Right atrium auricular region (tissue), 2 donors: ENCODE measurements at places on chromosomes 7 and 10. TPM values are rescaled to one million over a fixed set of nuclear protein-coding genes. Genes with fewer than 3 reads are reported as not detected.

Gene PRKCQ
- not detected for total RNA-seq

Gene OR2A5
- total RNA-seq, result not detected

Gene SLC18A3
- total RNA-seq, result not detected

DNA sequence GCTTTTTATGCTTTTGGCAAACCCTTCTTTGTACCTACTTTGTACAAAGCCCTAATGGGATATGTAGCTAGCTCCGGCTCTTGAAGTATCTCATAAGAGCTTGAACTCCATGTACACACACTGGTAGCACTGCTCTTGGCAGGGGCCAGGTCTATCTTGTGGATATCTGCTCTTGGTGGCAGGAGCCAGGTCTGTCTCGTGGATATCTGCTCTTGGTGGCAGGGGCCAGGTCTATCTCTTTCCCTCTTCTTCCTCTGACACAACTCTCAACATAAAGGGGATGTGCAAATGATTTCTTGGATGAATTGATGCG, 91.9 kb downstream of the WNT2 start:
- no peak for DNase-seq

DNA sequence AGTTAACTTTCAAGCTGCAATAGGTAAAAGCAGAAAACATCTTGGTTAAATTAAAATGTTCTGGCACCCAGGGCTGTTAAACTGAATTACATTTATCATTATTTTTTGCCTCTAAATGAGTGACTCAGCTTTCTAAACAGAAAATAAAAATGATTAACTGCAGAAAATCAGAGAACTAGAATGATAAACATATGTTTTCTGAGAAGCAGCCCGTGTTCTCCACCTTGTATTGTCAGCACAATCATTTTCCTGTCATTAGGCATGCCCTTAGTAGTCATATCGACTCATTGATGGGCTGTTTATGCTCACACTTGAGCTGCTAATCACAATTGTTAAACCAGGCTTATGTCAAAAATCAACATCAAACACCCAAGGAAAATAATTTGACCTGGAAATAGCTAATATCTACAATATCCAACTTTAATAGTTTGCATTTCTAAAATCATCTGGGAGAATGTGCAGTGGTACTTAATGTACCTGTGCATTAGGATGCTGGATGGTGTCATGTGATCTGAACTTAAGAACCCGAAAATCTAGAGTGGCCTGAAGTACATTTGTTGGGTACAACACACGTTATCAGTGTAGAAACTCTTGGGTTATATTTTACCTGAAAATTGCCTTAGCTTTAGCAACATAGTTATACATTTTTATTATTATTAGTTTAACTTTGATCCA, 2.3 kb downstream of the MDFIC start:
- DNase-seq, result no peak

- DNase-seq, result no peak
Measured at GRCh38 chr10:112755446-112756234, 194.4 kb upstream of the TCF7L2 start.

DNA sequence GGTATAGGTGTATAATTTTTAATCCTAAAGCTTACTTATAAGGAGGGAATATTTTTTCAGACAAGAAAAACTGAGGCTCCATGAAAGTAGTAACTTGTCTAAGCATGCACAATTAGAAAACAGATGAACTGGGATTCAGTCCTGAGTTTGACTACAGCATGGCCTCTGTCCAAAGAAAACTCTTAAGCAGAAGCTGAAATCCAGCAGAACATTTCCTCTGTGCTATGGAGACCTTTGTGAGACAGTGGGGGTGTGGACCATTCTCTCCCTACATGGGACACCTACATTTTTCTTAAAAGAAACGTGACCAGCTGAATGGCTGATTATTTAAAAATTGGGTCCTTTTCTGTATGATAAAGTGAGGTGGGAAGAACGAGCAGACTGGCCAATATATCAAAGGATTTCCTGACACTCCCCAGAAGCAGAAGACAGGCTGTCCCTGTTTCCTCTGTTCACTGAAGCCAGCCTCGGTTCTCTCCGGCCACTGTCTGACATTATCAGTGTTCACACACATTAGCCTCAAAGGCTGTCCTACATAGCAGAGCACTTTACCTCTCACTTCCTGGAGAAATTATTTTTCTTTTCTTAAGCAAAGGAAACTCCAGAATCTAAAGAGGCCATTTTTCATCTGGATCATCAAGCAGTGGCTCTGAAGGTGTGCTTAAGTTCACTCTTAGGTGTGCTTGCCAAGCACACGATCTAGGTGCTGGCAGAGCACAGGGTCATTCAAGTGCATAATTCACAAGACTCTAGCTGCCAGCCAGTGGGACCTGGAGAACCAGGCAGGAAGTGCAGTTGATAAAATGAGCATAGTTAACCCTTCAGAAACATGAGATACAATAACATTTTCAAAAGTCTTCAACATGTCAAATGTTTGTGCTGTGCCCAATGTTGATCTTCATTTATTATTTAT, 40.4 kb upstream of the KIAA1217 start:
- DNase-seq, result no peak

GRCh38 chr7:32941681-32942414, 15.4 kb upstream of the FKBP9 start:
- no peak for DNase-seq

- no peak for DNase-seq
Measured at GRCh38 chr7:34133356-34133982, 228.1 kb downstream of the BMPER start.

- DNase-seq, result no peak
Measured at GRCh38 chr7:29140873-29141468, 5.4 kb downstream of the CPVL start.
